B cell (primary cell): ENCODE measurements at places on chromosomes 3 and 15. TPM values are rescaled to one million over a fixed set of nuclear protein-coding genes. Genes with fewer than 3 reads are reported as not detected.
A peak's percentile ranks its signal among the peaks of the same experiment; 100 is the strongest.

U2SURP gene
- total RNA-seq, result 138 and 169 TPM in 2 replicates

SKOR1 gene
- total RNA-seq, result 0.32 and 0.67 TPM in 2 replicates

CFAP100 gene
- not detected in 2 replicates for total RNA-seq

ADAMTS17 gene
- total RNA-seq, result 0.10 and 0.51 TPM in 2 replicates

AQP9 gene
- not detected in 2 replicates for total RNA-seq

ALPK3 gene
- 0.15 and 0.24 TPM in 2 replicates for total RNA-seq

TF gene
- 0.27 TPM in 2 replicates for total RNA-seq

NRROS gene
- total RNA-seq, result 85.9 and 87.9 TPM in 2 replicates

ZNF501 gene
- total RNA-seq, result 6.1 and 7.2 TPM in 2 replicates

GOLGA8K gene
- 0.49 and 0.59 TPM in 2 replicates for total RNA-seq

TIMP4 gene
- total RNA-seq, result not detected in 2 replicates

COLQ gene
- 1.9 TPM in 2 replicates for total RNA-seq

VGLL3 gene
- total RNA-seq, result not detected in 2 replicates

EHHADH gene
- total RNA-seq, result 1.4 and 2.0 TPM in 2 replicates

LRRK1 gene
- 53.0 and 55.5 TPM in 2 replicates for total RNA-seq

OCA2 gene
- total RNA-seq, result 0.12 TPM in 1 of 2 replicates, not detected in the other

STXBP5L gene
- total RNA-seq, result not detected in 2 replicates

CCR9 gene
- total RNA-seq, result 0.76 and 1.1 TPM in 2 replicates

ALS2CL gene
- total RNA-seq, result 0.22 and 0.34 TPM in 2 replicates

EPHA3 gene
- not detected in 2 replicates for total RNA-seq

ROPN1 gene
- total RNA-seq, result not detected in 2 replicates

GRCh38 chr15:40990789-40991188, 37.5 kb downstream of the CHAC1 start:
- no peak for DNase-seq

DNA sequence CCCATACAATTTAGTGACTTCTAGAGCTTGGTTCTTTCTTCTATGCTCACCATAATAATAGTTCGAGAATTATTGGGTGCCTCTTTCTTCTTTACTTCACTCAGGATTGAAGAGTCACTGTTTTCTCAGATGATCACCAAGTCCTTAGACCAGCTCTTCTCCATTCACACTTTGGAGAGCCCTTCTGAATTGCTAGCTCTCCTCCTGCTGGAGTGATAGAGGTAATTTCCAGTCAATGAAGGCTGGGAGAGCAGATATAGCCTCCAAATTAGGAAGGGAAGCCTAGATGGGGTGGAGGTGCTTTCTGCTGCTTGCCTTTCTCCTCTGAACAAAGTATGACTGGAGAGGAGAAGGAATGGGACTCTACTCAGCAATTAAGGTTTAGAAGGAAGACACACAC, 10.7 kb upstream of the BBX start:
- no peak for DNase-seq

DNA sequence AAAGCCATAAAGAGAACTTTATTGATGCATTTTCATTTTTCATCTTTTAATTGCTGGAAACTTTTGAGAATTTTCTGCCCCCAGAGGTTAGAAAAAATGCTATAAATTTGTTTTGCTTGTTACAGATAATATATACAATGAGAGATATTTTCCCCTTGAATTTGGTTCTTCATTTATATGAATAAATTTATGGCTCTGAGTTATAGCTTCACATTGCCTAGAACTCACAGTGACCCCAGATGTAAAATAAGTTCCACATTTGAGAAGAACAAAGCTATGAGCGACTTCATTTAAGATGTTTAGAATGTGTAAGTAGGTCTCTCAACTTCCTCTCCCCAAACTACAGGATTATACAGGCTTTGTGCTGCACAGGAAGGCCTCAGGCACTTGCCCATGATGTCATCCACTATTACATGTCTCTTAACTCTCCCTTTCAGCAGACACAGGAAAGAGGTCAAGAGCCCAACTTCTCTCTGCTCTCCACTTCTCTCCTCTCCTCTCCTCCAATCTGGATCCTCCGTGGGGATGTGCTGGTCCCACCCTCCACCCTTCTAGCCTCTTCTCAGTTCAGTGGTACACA, 92.8 kb downstream of the DUT start:
- DNase-seq, result no peak

DNA sequence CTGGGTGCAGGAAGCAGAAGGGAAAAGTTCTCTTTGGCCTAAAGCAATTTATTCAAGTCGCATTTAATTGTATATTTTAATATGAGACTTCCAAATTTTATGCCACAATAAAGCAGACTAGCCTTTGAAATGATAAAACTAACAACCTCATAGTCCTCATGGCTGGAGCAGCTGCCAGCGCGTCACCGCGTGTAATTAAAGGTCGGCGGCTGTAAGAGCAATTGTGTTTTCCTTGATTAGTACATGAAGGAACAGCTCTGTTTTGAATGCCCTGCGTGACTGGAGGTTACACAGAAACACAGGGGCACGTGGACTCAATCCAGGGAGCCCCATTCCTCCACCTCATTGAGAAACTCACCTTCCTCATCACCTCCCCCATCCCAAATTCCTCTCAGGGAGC, 10.1 kb upstream of the LRRC15 start:
- no peak for DNase-seq

- no peak for DNase-seq
Observed at GRCh38 chr3:115958526-115958925, 335.2 kb downstream of the GAP43 start.

DNA sequence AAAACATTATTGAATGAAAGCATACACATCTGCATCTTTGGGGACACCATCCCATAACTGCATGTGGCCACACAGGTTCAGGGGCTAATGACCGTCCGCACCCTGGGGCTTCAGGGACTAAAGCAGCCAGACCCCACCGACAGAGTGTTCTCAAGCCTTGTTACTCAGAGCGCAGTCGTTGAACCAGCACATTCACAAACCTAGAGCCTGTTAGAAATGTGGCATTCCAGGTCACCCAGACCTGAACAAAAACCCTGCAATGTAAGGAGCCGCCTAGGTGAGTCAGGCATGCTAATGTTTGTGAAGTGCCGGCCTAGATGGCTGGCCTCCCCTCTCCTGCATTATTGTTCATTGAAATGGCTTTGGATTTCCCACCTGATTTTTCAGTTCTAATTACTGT, 52.3 kb upstream of the HACD2 start:
- no peak for DNase-seq

GRCh38 chr15:101028772-101029438, 109.7 kb downstream of the LRRK1 start:
- DNase-seq, result no peak

- DNase-seq, result no peak
Observed at GRCh38 chr15:89428246-89428645, 68.1 kb downstream of the RHCG start.

DNA sequence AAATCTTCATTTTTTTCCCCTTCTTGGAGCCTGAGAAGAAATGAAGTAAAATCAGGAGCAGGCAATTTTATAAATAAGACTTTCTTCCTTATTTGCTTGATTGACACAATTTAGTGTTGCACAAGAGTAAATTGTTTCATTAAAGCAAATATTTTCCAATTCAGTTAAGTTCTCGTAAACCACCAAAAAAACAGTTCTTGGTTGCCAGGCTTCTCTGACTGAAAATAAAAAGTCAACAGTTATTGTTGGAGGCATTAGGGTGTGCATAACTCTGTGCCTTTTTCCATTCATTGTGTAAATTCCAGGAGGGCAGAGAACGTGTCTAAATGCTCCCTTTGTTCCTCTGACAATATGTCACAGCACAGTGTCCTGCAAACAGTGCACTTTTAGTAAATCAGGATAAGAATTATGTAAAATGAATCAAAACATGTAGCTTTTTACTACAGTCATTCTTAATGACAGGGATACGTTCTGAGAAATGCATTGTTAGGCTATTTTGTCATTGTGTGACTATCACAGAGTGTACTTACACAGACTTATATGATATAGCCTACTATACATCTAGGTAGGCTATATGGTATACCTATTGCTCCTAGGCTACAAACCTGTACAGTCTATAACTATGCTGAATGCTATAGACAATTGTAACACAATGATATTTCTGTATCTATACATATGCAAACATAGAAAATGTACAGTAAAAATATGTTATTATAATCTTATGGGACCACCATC, at the start of gene CP:
TSS of gene CP (minus strand) at position 47 of the 735 bp plus-strand sequence. CDS start at position 10, 37 bp downstream.
- no peak for DNase-seq

DNA sequence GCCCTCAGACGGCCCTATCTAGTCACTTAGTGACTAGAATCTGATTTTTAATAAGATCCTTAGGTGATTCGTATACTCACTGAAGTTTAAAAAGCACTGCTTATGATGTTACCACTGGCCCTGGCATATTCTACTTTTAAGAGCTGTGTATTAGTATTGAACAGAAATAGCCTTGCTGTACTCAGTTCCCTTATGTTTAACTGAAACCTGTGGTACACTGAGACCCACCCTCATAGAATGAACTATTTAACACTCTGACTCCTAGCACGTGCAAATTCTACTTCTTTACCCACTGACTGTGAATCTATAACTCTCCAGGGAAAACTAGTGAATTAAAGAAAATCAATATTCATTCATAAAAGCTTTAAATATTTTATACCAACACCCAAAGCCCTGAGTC, 108.9 kb downstream of the CCNL1 start:
- DNase-seq, result no peak

GRCh38 chr3:15313461-15313860, 18.9 kb downstream of the SH3BP5 start:
- no peak for DNase-seq

DNA sequence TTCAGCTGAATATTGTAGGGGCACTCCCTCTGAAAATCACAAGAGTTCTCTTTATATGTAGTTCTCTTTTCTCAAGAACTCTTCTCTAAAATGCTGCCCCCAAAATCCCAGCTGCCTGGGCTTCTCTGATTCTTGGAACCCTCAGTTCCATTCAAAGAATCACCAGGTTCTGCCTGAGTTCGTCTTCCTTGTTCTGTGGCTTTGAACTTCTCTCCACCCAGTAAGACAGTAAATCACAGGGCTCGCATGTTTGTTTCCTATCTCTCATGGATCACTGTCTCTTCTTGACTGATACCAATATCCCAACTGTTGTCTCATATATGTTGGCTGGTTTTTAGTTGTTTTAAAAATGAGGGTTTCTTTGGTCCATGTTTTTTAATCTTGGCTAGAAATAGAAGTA, 359.5 kb upstream of the CBLB start:
- DNase-seq, result no peak

GRCh38 chr15:42632105-42632675, 56.8 kb downstream of the STARD9 start:
- no peak for DNase-seq

GRCh38 chr3:196179380-196180308, 31.6 kb downstream of the ZDHHC19 start:
- DNase-seq, result peak; percentile 85

GRCh38 chr3:47416041-47416440, 35.2 kb downstream of the PTPN23 start:
- no peak for DNase-seq

GRCh38 chr3:47163169-47164006, 525 bp downstream of the SETD2 start:
- DNase-seq, result peak; percentile 82

GRCh38 chr3:44206862-44207652, 34.6 kb upstream of the TOPAZ1 start:
- DNase-seq, result no peak

- DNase-seq, result peak; percentile 63
Observed at GRCh38 chr15:85580879-85581278, 200.5 kb downstream of the AKAP13 start.

GRCh38 chr15:91061997-91062396, 38.1 kb upstream of the SV2B start:
- no peak for DNase-seq

GRCh38 chr3:98962189-98962930, 60.9 kb upstream of the DCBLD2 start:
- no peak for DNase-seq

DNA sequence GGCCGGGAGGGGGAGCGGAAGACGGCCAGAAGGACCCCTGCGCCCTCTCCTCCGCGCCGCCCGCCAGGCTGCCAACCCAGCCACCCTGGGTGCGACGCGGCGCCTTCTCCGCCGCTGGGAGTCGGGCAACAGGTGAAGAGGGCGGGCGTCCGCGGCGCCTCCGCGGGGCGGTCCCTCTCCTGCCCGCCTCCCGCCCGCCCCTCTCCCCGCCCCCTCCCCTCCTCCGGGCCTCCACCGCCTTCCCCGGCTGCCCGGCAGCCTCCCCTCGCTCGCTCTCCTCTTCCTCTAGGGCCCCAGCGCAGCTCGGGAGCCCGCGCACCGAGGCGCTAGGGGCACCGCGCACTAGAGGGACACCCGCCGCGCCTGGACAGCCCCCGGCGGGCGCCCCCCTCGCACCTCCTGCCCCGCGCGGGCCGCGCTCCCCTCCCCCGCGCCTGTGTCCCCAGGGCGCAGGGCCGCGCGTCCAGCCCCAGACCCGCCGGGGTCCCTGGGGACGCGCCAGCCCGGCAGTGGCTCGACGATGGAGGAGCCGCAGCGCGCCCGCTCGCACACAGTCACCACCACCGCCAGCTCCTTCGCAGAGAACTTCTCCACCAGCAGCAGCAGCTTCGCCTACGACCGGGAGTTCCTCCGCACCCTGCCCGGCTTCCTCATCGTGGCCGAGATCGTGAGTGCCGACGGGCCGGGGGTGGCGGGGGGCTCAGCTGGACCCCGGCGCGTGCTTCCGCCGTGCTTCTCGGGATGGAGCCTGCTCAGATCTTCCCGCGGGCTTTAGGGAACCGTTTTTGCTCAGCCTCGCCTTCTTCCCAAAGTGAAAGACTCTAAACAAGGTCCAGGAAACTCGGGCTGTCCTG, at the start of gene CMTM8:
TSS of gene CMTM8 (plus strand) at position 228 of the 854 bp plus-strand sequence. CDS start at position 521, 293 bp downstream.
- DNase-seq, result peak; percentile 63

DNA sequence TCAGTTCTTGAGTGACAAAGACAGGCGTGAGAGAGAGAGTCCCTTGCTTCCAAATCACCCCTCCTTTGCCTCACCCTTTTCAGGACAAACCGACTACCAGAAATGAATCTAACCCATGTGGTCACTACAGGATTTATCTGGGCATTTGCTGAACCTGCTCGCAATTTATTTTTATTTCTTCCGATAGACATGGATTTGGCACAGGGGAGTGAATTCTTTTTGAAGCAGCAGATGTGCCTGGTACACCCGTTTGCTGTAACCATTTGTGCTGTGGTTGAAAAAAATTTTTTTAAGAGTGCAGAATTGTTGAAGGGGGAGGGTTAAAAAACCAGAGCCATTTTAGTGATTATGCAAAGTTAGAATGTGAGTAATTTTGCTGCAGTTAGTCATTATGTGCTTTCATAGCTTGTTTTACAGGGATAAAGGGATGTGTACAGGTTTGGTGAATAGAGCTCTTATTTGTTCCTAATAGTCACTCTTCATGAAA, 442.0 kb downstream of the LPP start:
- DNase-seq, result no peak

- DNase-seq, result peak; percentile 15
Observed at GRCh38 chr15:71115567-71116351, 488 bp downstream of the THSD4 start.

GRCh38 chr3:59422312-59422711, 372.5 kb upstream of the CFAP20DC start:
- DNase-seq, result no peak
